A549 treated with GW870086 at 1 μM for 4 hours (cell line): ENCODE measurements at places on chromosomes 11 and 22. TPM values are rescaled to one million over a fixed set of nuclear protein-coding genes. Genes with fewer than 3 reads are reported as not detected.

The CNTN5 gene
- total RNA-seq: not detected in 5 replicates

The MMP27 gene
- total RNA-seq: not detected in 5 replicates

The GAL gene
- 10.8 to 23.8 TPM (median 17.0 TPM) in 5 replicates for total RNA-seq

The CCDC89 gene
- total RNA-seq: not detected in 5 replicates

The MRGPRX3 gene
- total RNA-seq: not detected in 5 replicates

The BTG4 gene
- 0.25 TPM in 1 of 5 replicates, not detected in the others for total RNA-seq

The CCDC134 gene
- total RNA-seq: 3.2 to 3.7 TPM (median 3.5 TPM) in 5 replicates

The TMPRSS13 gene
- total RNA-seq: not detected in 5 replicates

The FAM227A gene
- total RNA-seq: 0.49 to 1.2 TPM (median 0.68 TPM) in 5 replicates

The CRYBB3 gene
- total RNA-seq: 0.19 TPM in 1 of 5 replicates, not detected in the others

The KIF18A gene
- 11.3 to 16.5 TPM (median 14.2 TPM) in 5 replicates for total RNA-seq

The BIK gene
- 1.4 to 2.0 TPM (median 1.5 TPM) in 5 replicates for total RNA-seq

The SLC22A6 gene
- not detected in 5 replicates for total RNA-seq

The MFNG gene
- total RNA-seq: 2.2 to 2.5 TPM (median 2.3 TPM) in 5 replicates

The TRPM5 gene
- not detected in 5 replicates for total RNA-seq

The OSBP2 gene
- 8.9 to 11.4 TPM (median 9.8 TPM) in 5 replicates for total RNA-seq

The PKNOX2 gene
- 0.05 TPM in 1 of 5 replicates, not detected in the others for total RNA-seq
